ENCODE measurements at places on chromosomes 12 and 14. TPM values are rescaled to one million over a fixed set of nuclear protein-coding genes. Genes with fewer than 3 reads are reported as not detected.

DNA sequence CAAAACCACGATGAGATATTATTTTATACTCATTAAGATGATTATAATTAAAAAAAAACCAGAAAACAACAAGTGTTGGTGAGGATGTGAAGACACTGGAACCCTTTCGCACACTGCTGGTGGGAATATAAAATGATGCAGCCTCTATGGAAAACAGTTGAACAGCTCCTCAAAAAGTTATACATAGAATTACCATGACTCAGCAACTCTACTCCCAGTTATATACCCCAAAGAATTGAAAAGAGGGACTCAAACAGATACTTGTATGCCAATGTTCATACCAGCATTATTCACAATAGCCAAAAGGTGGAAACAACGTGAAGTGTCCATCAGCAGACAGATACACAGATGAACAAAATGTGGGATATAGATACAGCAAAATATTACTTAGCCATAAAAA, 53.1 kb downstream of the TAOK3 start:
- DNase-seq, result no peak

DNA sequence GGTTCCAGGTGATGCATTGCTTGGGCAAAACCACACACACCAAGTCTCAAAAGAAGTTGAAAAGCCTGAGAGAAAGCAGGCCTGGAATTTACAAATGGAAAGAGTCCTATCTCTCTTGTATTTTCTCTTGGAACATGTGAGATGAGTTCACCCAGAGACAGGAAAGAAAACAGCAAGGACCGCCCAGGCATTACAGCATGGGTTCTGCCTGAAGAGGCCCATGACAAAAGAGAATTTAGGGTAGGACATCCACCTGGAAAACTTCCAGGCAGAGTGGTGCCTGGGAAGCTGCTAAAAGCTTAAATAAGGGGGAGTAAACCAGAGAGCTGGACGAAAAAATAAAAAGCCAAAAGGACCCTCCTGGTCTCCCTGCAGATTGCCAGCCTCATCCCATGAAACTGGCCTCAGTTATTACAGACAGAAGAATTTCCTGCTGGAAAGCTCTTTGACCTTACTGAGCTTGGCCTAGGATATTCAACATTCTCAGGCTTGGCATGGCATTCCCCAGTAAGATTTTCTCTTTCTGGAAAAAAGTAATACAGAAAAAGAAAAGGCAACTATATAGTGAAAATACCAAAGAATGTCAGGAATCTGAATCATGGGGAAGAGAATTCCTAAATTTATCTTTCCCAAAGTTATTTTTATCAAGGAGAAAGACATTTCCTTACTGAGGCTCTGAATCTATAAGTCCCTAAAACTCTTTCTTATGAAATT, 121.3 kb upstream of the NUDT4 start:
- DNase-seq, result no peak

- no peak for DNase-seq
Observed at GRCh38 chr12:55965240-55965639, 602 bp downstream of the PMEL start.

DNA sequence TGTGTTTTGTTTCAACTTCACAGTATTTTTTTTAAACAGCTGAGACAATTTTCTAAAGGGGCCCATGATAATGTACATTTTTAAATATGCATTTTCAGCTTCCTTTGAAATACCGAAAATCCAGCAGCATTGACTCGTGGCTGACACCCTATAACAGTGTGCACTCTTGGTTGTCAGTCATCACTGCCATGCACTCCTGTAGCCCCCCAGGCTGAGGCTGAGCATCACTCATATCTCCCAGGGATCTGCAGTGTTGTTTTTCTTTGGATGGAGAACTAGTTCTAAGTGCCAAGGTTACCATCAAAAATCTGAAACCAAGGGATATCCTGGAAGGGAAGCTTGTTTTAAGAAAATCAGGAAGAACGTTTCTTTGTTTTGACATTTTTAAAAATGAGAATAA, 81.2 kb downstream of the C14orf132 start:
- no peak for DNase-seq

- no peak for DNase-seq
Observed at GRCh38 chr14:67950386-67950785, 130.8 kb downstream of the RAD51B start.

- no peak for DNase-seq
Observed at GRCh38 chr12:92437452-92437851, 265.3 kb upstream of the PLEKHG7 start.

DNA sequence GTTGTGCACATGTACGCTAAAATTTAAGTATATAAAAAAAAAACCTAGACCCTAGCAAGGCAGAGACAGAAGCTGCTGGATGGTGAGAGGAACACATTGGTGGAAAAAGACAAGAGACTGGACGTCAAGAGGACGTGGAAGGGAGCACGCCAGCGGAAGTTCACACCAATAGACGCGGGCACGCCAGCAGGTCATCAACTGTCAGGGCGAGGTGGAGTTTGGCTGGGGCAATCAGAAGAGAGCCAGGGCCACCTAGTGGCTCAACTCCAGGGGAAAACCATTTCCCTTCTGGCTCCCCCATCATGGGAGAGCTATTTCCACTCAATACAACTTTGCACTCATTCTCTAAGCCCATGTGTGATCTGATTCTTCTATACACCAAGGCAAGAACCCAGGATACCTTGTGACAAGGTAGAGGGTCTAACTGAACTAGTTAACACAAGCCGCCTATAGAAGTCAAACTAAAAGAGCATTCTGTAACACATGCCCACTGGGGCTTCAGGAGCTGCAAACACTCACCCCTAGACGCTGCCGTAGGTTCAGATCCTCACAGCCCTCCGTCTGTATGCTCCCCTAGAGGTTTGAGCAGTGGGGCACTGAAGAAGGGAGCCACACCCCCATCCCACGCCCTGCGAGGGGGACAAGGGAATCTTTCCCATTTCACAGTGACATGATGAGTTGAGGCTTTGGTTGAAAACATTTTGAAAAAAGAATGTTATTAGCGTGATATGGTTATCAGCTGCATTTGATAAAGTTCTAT, 702.7 kb downstream of the TMTC2 start:
- DNase-seq, result peak; percentile 44

GRCh38 chr12:118543651-118544050, 167.3 kb downstream of the SUDS3 start:
- no peak for DNase-seq

DNA sequence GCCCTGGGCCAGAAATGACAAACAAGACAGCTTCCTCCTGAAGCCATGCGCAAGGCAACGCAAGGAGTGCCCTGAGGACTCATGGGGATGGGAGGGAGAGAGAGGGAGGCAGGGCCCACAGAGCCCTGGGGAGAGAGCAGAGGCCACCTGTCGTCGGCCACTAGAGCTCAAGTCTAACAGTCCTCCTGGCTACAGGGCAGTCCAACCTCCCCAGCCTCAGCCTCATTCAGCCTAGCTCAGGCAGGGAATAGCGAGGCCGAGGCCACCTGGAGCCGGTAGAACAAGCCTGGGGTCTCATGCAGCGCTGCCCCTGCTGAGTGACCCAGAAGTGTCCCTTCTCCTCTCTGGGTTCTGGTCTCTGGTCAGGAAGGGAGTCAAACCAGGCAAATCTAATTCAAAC, 69.5 kb downstream of the BCL11B start:
- no peak for DNase-seq

DNA sequence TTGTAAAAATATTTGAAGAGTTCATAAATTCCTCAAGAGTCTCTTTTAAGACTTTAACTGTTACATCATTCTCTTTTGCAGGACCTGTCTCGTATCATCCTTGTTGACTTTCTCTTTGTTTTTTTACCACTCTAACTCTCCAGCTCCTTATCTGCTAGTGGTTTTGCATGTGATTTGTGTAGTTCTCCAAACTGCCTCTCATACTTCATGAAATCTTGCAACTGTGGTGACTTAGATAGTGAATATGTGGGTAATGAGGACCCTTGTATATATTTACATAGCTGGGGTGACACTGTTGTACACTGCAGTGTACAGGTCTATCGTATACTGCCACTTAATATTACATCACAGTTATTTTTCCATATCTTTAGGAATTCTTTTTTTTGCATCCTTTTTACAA, 40.2 kb upstream of the EMP1 start:
- no peak for DNase-seq

- DNase-seq, result no peak
Observed at GRCh38 chr14:35927727-35928126, 101.6 kb downstream of the BRMS1L start.

The SAMD15 gene
- total RNA-seq, result 4.8 TPM

The C12orf54 gene
- not detected for total RNA-seq

The RASAL1 gene
- 47.3 TPM for total RNA-seq

The TMEM116 gene
- 20.0 TPM for total RNA-seq

The PLEKHH1 gene
- total RNA-seq, result 336 TPM

Measured in thyroid gland (tissue), 4 donors.